ENCODE measurements at places on chromosomes 4 and X.

DNA sequence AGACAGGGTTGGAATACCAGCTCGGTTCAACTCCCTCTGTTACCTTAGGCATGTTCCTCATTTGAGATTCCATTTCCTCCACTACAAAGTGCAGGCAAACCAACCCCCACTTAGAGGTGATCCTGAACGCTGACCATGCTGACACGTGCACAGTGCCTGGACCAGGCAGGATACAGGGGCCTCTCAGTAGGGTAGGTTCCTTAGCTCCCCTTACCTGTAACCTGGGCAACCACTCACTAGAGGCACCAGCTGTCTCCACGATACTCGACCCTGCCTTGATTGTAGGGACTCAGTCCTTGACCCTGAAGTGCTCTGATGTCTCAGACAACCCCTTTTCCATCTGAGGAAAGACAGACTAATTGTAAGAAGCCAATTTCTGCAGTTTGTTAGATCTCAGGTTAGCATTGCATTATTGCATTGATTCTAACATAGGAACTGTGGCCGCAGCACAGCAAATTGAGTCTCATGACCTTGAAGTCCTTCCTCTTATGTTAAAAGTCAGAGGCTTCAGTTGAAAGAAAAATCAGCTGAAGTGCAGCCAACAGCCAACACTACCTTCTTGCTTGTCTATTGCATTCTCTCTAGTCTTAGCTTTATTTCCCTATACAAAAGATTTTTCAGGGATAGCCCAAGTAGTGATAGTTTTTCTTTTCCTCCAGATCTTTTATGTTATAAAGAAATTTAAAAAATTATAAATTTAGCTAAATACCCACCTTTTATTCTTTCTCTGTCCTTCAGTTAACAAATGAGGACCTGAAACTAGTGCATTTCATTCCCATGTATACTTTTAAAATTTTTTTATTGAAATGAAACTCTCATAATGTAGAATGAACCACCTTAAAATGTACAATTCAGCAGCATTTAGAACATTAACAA lies 11.2 kb upstream of the C1QTNF7 start:
- DNase-seq, result no peak

DNA sequence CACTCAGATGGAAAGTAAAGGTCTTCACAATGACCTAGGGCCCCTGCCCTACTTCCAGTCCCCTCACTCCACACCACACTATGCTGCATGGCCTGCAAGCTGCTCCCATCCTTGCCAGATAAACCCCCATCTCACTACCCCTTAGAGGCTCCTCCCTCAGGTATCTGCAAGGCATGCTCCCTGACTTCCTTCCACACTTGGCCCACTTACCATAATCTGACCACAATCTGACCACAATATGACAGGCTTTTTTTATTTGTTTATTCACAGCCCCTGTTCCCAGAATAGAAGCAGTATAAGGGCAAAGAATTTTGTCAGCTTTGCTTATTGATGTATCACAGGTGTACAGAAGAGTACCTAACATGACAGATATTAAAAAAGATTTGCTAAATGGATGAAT lies 124.7 kb downstream of the CAMK2D start:
- no peak for DNase-seq

DNA sequence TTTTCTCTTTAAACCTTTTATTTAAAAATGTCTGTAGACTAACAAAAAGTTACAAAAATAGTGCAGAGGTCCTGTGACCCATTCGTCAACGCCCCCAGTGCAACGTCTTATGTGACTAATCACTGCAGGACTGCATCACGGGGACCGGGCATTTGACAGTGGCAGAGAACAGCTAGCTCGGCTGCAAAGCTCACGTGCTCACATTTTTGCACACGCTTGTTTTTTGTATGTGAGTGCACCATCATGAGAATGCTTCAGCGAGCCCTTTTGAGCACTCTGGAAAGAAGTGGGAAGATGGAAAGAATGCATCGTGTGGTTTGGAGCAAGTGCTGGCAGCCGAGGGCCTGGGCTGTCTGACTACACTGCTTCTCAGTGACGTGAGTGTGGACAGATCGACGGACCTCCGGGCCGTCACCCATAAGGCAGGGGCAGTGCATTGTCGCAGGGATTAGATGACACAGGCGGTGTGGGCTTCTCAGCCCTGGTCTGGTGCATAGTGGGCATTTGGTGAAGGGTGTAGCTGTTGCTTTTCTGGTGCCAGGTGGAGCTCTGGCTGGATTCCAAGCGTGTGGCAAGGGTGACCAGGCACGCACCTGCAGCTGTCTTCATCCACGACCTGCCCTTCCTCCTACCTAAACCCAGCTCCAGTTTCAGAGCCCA lies 17.7 kb downstream of the SPON2 start:
- DNase-seq, result no peak

DNA sequence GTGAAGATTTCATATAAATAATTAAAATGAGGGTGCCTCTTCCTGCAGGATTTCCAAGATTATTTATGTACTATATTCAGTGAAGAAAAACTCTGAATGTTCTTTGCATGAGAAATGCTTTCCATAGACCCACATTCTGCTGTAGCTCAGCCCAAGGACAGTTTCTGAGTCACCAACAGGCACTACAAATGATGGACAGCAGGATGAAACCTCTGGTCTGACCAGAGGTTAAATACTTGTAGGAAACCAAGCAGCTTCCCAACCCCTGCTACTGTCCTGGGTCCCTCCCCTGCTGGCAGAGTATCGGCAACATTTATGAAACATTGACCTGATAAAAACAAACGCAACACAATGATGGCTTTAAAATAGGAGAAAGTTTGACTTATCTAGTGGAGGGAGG lies 73.1 kb downstream of the CXXC4 start:
- DNase-seq, result no peak

GRCh38 chr4:78423790-78424189 lies 127.8 kb upstream of the ANXA3 start:
- DNase-seq, result no peak

DNA sequence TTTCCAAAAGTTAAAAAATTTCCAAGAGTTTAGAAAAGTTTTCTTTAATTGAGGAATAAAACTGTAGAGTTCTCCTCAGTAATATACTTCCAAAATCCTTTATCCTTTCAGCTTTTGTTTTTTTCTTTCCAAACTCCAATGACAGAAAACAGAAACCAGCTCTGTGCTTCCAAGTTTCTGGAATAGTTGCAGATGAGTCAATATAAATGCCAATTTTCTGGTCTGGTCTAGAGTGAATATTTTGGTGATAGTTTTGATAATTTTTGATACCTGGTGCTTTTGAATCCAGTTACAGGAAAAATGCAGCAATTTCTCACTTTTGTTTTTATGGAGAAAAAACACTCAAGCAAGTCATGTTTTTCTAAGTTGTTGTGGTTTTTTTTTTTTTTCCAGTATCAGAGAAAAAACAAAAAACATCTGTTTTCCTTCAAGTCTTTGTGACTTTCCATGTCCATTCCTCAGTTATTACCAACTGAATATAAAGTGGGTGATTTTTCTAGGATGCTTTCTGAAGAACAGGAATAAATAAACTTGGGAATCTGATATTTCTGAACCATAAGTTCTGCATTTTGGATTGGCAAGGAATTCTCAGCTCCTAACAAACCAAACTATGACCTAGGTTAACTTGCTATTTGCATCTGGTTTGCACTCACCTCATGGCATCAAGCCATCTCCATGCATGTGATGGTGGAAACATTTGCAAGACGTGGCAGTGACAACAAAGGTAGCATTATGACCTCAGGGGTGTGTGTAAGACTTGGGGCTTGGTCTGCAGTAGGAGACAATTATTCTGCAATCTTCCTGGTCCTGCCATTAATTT lies 139.1 kb downstream of the VEGFC start:
- no peak for DNase-seq

DNA sequence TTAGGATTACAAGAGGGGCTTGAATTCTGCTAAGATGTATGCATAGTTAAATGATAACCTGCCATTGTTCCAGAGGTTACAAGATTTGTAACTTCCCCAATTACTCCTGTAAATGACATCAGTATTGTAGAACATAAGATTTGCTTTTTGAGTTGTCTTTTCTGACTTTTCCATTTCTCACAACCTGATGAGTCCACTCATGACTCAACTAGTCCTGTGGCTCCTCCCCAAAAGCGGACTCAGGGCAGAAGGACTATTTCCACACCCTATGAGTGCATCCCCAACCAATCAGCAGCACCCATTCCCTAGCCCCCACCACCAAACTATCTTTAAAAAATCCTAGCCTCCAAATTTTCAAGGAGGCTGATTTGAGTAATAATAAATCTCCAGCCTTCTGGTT lies 54.7 kb downstream of the HOPX start:
- no peak for DNase-seq

- no peak for DNase-seq
These were observed 169.4 kb downstream of the RNF150 start for GRCh38 chr4:140963883-140964282.

DNA sequence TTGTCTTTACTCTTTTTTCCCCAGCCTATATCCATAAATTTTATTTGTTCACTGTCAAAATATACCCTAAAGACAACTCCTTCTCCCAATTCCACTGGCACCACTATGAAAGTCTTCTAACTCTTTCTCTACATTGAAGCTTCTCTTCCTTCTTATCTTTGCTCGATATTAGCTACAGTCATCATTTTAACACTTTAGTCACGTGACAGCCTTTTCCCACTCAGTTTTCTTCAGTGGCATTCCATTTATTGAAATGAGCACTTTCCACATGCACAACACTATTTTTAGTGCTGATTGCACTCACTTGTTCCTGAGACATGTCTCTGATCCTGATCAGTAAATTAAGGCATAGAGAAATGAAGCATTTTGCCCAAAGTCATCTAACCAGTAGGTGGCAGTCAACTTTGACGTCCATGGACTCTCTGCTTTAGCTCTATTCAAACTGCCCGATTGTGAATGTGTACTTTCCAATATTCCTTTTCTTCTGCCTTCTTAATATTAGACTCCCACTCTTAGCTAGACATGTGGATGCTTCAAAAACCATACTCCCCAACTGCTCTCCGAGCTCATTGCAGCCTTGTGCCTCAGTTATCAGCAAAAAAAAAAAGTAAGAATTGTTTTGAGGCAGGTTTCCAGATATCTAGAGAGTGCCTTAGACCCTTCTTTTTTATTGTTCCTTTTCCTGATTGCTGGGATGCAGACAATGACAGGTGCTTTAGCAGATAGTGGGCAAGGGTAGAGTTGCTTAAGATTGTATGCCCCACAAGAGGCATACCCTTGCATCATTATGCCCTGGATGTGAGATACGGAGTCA lies 394.4 kb upstream of the ADGRL3 start:
- no peak for DNase-seq

DNA sequence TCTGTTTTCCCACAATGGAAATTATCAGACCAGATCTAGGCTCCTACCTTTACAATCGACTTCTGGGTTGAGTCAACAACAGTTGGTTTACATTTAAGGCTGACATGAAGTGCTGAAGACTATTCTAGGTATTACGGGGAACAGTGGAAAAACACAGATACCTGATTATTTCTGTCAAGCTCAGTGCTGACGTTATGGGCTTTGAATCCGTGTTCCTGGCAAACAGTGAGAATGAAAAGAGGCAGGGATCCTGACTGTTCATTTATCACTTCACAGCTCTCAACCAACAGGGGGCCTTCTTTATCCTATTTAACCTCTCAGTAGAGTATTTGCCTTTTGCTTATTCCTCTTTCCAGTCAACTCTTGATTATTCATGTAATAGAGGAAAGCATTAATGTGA lies 43.1 kb downstream of the TMEM164 start:
- DNase-seq, result no peak

DNA sequence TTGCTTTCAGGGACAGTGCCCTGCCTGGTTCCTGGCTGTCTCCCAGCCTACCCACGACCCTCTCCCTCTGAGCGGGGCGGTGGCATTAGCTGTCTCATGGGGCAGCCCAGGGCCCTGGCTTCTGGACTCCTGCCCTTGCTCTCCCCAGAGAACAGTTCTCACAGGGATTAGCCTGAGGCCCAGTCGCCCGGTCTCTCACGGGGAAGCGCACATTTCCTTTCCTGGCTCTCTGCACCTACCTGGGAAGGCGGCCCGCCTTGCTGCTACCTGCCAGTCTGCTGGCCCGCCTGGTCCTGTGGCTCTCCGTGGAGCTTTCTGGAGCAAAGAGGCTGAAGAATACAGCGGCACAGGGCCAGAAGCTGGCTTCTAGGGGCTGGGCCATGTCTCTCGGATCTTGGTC lies 128.4 kb downstream of the FHDC1 start:
- DNase-seq, result no peak

DNA sequence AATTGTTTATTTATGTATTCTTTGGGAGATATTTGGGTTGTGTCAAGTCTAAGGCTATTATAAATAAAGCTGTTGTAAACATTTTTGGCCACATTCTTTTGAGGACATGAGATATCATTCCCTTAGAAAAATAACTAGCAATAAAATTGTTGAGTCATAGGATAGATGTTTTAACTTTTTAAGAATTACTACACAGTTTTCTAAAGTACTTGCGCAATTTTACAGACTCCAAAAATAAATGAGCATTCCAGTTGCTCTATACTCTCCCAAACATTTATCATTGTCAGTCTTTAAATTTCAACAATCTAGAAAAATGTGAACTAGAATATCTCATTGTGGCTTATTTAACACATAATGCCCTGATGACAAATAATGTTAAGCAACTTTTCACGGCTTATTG lies 189.1 kb upstream of the ADGRL3 start:
- DNase-seq, result no peak

DNA sequence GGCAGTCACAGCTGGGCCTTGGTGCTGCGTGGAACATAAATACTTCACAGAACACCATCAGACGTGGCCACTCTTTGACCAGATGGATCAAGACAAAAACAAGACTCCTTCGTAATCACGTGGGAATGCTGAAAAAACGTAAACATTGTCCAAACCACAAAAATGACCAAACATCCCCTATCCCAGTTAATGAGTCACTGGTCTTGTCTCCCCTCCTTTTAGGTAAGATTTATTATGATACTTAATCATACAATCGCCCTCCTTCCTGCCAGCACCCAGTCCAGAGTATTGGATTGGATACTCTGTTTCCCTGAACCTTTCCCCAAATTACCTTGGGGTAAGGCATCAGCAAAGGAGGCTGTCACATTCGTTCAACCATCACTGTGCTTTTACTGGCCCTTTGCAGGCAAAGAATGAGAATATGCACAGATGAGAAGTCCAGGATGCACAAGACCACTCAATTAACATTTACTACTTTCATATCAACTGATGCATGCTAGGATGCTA lies 601 bp upstream of the TCEANC start:
- DNase-seq, result no peak

GRCh38 chr4:66639361-66639760 lies 905.9 kb downstream of the CENPC start:
- DNase-seq, result no peak

All from activated CD8-positive, alpha-beta memory T cell treated with anti-CD3 and anti-CD28 coated beads for 48 hours (primary cell).